ENCODE measurements at places on chromosomes 1 and 21.

GRCh38 chr1:204357551-204358490 lies 1.9 kb downstream of the PLEKHA6 start:
- no peak for DNase-seq

GRCh38 chr1:157139052-157139715 lies 989 bp upstream of the ETV3 start:
- DNase-seq, result no peak

- no peak for DNase-seq
Measured at GRCh38 chr1:145826030-145826429, 2.0 kb downstream of the POLR3C start.

DNA sequence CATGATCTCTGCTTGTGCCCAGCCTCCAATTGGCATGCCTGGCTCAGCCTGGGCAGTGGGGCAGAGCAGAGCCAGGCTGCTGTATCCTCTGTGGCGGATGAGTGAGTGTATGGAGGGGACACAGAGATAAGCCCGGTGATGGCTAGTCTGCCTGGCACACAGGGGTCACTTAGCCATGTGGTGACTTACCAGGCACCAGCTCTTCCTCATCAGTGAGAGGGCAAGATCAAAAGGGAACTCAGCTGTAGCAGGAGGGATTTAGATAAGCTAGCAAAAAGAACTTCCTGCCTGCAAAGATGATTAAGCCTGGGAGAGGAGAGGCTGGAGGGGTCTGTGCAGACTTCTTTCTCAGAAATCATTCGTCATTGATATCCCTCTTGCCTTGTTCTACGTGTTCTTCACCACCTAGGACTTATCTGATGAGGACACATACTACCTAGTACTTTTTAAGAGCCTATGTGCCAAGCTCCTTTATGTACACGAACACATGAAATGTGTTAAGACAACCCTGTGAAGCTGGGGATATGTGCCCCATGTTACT lies 7.9 kb downstream of the KIF21B start:
- no peak for DNase-seq

GRCh38 chr1:202968895-202969295 lies 1.8 kb upstream of the CYB5R1 start:
- DNase-seq, result no peak

- DNase-seq, result no peak
Measured at GRCh38 chr1:85846706-85847105, 138.5 kb upstream of the ZNHIT6 start.

- no peak for DNase-seq
Measured at GRCh38 chr1:201949491-201949890, 3.1 kb upstream of the LMOD1 start.

DNA sequence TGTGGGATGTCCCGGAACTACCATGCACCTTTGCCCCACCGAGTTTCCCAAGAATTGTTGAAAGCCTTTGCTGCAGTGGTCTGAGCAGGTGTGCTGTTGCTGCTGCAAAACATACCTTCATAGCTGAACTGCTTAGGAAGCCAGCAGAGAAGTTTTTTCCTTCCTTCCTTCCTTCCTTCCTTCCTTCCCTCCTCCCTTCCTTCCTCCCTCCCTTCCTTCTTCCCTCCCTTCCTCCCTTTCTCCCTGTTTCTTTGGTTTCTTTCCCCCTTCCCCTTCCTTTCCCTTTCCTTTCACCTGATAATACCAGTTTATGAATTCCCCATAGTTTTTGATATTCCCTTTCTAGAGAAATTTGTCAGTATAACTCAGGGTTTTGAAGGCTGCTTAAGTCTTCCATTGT lies 10.8 kb upstream of the SH3D21 start:
- no peak for DNase-seq

DNA sequence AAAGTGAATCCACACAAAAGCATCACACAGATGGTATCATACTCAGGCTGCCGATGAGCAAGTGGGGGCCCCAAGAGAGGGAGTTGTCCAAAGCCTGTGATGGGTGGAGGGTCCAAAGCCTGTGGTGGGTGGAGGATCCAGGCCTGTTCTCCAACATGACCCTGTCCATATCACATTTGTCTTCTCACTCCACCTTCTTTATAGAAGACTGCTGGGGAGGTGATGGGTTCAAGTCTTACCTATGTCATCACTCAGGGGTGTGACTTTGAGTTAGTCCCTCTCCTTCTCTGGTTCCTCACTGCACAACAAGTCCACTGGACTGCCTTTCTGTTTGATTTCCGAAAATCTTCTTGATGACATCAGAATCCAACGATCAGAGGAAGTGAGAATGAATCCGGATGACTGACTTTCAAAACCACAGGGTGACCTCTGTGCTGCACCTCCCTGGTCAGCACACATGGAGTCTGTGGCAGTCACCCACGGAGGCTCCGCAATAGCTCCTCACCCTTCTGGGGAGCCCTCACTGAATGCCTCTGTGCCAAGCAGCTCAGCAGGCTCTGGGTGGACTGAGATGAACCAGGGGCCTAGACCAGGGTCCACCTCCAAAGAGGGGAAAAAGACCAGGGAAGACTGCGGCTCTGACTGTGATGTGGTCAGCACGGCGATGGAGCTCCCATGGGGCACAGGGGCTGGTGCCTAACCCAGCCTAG lies 166.8 kb downstream of the HIVEP3 start:
- DNase-seq, result no peak

GRCh38 chr1:28580722-28581530 lies 11.1 kb upstream of the RAB42 start:
- DNase-seq, result no peak

DNA sequence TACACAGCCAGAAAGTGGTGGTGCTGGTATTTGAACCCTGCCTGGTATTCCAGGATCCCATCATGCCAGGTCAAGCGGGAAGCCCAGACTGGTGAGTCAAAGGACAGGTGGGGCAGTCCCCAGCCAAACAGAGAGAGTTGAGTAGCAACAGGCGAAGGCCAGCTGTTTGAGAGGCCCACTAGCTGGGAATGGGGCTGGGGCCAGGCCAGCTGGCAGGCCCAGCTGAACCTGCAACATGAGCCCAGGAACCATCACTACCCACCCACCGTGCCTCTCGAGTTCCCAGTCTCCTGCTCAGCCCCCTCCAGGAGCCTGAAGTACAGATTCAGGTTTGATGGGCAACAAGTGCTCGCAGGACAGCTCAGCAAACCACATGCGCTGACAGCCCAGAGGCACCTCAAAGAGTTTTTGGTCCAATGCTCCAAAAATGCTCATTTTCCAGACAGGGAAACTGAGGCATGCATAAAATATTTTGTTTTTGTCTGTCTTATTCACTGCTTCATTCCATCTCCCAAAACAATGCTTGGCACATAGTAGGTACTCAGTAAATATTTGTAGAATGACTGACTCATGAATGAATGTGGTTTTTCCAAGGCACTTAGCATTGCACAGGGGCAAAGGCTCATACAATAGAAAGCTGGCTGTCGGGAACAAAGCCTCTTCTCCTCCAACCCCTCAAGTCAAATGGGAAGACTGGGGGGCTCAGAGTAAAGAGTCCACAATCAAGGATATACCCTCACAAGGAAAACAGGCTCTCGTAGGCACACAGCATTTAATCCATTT lies 42.5 kb upstream of the CLIC4 start:
- peak; percentile 26 for DNase-seq

GRCh38 chr1:41240781-41241353 lies 1.2 kb downstream of the SCMH1 start:
- DNase-seq, result no peak

All from NCI-H774 (cell line).